ENCODE measurements at places on chromosomes 6 and 20. TPM values are rescaled to one million over a fixed set of nuclear protein-coding genes. Genes with fewer than 3 reads are reported as not detected.

Gene C4B
- total RNA-seq, result 0.49 TPM

Gene ANGPT4
- not detected for total RNA-seq

Gene PLG
- not detected for total RNA-seq

Gene CPXM1
- total RNA-seq, result 158 TPM

Gene RNF182
- 3.7 TPM for total RNA-seq

Gene PPP1R3G
- total RNA-seq, result 0.33 TPM

Gene MMS22L
- total RNA-seq, result 26.2 TPM

Gene SLC17A3
- total RNA-seq, result 0.89 TPM

Gene FAM217A
- not detected for total RNA-seq

Gene SYNDIG1
- 0.13 TPM for total RNA-seq

Gene SAMD5
- 1.5 TPM for total RNA-seq

Gene KIF25
- not detected for total RNA-seq

Gene OR12D3
- not detected for total RNA-seq

Gene CLPSL1
- not detected for total RNA-seq

Gene NRSN1
- total RNA-seq, result not detected

Gene XKR7
- total RNA-seq, result not detected

Gene LY86
- not detected for total RNA-seq
